ENCODE measurements at places on chromosomes 7 and 10.

DNA sequence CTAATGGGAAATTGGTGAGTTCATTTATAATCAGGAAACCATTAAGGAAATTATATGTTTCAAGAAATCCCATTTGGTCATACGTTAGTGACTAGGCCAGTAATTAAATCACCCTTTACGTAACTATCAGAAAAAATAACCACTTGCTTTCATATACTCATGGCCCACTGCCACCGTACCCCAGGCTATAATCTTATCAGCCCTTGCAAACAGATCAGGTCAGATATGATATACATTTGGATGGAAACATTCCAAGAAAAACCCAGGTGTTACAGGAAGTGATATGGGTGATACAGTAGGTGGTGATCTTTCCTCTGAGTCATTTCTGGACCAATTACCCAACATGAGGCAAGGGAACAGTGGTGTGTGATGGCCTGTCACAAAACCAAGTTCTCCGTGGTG is 481.0 kb upstream of the SEMA3A start:
- H3K27me3 ChIP-seq, result no peaks in the 10 kb centered on the region
- no peaks in the 10 kb centered on the region for H3K4me1 ChIP-seq
- DNase-seq, result no peak
- no peak overlapping the region for H3K27ac ChIP-seq
- H3K4me3 ChIP-seq, result no peak overlapping the region
- H3K36me3 ChIP-seq, result no peaks in the 10 kb centered on the region

DNA sequence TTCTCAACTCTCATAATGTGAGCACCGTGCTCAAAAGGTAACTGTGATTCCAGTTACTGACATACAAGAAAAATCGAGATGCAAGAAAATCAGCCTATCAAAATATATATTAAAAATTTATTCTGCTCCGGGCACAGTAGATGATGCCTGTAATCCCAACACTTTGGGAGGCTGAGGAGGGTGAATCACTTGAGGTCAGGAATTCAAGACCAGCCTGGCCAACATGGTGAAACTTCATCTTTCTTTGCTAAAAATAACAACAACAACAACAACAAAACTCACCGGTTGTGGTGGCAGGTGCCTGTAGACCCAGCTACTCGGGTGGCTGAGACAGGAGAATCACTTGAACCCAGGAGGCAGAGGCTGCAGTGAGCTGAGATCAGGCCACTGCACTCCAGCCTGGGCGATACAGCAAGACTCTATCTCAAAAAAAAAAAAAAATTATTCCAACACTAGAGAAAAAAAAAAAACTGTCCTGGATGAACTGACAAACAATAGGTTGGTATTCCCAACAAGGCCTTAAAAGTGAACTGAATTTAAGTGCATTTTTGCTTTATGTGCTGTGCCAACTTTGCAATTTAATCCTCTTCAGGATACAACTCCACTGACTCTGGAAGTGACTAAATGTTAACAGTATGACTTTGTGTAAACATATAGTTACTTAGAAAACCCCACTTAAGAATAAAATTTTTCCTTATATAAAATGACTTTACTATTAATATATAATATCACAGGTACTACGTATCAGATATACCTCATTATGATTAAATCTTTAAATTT is 51.1 kb downstream of the JMJD1C start:
- DNase-seq, result no peak
- no peaks in the 10 kb centered on the region for H3K36me3 ChIP-seq
- H3K27ac ChIP-seq, result peak overlapping the region; percentile 50
- no peak overlapping the region for H3K4me3 ChIP-seq

DNA sequence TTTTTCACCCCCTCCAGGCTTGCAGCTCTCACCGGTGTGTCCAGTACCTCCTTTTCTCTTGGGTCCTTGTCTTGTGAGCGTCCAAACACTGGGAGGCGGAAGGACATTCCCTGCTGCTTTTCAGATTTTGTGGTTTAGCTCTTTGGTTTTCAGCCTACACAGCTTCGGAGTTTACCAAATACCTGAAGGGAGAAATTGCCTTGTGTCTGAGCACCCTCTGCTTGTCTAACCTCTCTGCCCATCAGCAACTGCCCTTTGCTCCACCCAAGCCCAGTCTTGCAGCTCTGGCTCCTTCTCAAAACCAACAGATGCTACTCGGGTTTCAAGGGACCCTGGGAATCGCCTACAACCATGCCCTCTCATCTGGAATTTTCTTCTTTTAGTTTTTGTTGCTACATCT is 519.1 kb upstream of the IGFBP3 start:
- H3K27ac ChIP-seq, result no peak overlapping the region
- H3K27me3 ChIP-seq, result no peaks in the 10 kb centered on the region
- no peaks in the 10 kb centered on the region for H3K4me1 ChIP-seq
- no peak for DNase-seq

DNA sequence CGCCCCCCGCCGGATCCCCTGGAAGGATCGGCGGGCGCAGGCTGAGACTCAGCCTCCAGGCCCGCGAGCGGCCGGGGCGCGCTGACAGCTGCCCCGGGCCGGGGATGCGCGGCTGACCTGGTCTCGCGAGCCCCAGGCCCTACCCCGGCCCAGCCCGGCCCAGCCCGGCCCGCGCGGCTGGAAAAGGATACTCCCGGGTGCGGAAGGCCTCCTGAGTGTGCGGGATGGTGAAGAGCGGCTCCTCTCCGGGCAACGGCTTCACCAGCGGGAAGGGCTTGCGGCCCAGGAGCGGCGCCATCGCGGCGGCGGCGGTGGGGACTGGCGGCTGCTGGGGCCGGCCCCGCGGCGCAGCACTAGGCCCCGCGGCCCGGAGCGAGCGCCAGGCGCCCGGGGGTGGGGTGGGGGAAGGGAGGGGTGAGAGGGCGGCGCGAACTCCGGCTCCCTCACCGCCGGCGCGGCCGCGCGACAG is 423 bp downstream of the BAZ1B start:
- no peak for DNase-seq
- H3K27me3 ChIP-seq, result no peaks in the 10 kb centered on the region
- H3K36me3 ChIP-seq, result peaks cover 15% of the 10 kb centered on the region
- peaks cover 50% of the 10 kb centered on the region for H3K4me1 ChIP-seq
- H3K4me3 ChIP-seq, result peak overlapping the region; percentile 95
- no peak overlapping the region for H3K27ac ChIP-seq

- H3K27ac ChIP-seq, result peak overlapping the region; percentile 99
- peaks cover 64% of the 10 kb centered on the region for H3K4me1 ChIP-seq
- peak overlapping the region; percentile 92 for H3K4me3 ChIP-seq
- peaks cover 9% of the 10 kb centered on the region for H3K27me3 ChIP-seq
Observed at GRCh38 chr10:21526860-21527597, 1.5 kb upstream of the SKIDA1 start.

GRCh38 chr7:64890761-64891362 is 12.2 kb upstream of the ZNF273 start:
- no peak for DNase-seq
- peaks cover 75% of the 10 kb centered on the region for H3K27me3 ChIP-seq

DNA sequence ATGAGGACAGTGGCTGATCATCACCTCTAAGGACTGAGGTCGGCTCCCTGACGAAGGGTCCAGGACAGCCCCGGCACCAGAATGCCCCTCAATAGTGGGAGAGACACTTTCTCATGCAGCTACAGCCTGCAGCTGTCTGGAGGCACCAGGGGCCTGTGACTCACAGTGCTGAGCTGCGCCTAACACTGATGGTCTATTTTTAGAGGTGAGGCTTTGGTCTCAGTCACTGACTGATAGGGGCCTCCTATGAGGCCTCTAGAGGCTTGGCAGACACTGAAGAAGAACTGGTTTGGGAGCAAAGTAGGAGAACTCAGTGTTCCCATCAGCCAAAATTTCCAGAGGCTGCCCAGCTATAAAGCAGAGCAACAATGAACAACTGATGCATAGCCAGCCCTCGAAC is 130.1 kb downstream of the COBL start:
- DNase-seq, result no peak
- no peaks in the 10 kb centered on the region for H3K27me3 ChIP-seq
- no peaks in the 10 kb centered on the region for H3K36me3 ChIP-seq
- no peak overlapping the region for H3K4me3 ChIP-seq
